ENCODE measurements at places on chromosomes 11 and 22.

DNA sequence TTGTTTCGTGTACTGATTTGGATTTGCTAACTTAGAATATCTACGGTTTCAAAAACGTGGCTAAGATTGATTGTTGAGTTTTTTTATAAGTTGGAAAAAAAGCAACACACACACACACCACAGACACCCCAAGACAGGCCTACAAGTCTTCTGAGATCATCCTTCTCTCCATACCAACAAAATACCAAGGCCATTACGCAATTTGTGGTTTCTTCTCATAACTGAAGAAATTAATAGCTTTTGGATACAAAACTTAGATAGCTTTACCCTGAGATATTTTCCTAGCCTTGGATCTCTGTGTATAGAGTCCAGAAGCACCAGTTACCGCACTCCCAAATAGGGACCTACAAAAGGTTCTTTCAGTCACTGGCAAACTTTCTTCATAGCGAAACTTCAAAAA lies 113.6 kb downstream of the SIK3 start:
- DNase-seq, result no peak

GRCh38 chr11:2440646-2441045 lies 3.7 kb downstream of the TRPM5 start:
- DNase-seq, result no peak

DNA sequence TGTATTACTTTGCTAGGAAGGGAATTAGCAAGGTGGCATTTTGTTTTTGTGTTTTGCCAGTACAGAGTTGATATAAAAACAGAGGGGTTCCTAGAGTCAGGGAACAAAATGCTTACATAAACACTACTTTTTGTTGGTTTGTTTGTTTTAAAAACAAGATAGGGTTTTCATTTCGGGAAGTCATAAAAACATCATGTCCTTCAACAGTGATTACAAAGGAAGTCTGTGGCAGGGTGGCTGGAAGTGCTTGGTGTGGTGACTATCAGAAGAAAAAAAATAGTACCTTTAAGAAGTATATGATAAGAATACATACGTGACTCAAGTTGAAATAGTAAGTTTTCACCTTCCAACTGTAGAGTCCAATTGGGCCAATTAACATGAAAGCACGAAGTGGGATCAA lies 1.2 kb upstream of the IL18 start:
- no peak for DNase-seq

- no peak for DNase-seq
Observed at GRCh38 chr11:68432874-68433273, 27.7 kb upstream of the PPP6R3 start.

DNA sequence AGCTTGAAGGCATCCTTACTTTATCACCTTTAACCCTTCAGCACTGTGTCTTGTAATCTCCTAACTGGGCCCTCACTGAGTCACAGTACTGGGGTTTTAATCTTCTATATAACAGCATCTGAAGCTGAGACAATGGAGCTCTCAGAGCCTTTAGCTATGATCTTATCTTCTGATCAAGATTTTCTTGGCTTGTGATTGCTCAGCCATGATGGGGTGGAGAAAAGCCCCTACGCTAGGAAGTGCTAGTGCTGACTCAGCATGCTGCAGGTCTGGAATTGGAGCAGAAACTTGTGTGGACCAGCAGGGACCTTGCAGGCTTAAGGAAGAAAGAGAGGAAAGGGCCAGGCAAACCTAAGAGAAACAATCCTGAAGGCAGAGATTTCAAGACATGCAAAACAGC lies 71.7 kb upstream of the EED start:
- no peak for DNase-seq

GRCh38 chr11:66420671-66421476 lies at the start of gene NPAS4:
NPAS4 (plus strand) TSS chr11:66421035; CDS start chr11:66421180, 145 bp downstream.
- DNase-seq, result no peak

DNA sequence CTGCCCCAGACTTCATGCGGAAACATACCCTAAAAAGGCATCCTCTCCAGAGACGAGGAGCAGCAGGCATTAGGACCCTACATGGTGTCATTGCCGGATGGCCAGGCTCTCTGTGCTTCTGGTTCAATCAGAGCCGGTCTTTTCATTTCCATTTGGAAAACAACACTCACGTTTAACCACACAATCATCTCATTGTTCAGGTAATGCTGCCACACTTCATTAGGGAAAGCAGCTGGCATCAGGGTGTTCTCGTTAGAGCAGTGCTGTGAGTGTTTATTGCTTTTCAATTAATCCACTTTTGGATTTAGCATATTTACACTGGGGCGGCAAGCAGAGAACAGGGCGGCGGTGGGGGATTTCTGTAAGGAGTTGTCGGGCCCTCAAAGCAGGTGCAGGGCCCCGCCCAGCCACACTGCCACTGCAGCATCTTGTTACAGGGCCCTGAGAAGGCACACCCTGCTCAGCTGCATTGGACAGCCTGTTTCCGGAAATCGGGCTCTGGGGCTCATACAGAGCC lies 338.6 kb downstream of the SHANK2 start:
- DNase-seq, result no peak

DNA sequence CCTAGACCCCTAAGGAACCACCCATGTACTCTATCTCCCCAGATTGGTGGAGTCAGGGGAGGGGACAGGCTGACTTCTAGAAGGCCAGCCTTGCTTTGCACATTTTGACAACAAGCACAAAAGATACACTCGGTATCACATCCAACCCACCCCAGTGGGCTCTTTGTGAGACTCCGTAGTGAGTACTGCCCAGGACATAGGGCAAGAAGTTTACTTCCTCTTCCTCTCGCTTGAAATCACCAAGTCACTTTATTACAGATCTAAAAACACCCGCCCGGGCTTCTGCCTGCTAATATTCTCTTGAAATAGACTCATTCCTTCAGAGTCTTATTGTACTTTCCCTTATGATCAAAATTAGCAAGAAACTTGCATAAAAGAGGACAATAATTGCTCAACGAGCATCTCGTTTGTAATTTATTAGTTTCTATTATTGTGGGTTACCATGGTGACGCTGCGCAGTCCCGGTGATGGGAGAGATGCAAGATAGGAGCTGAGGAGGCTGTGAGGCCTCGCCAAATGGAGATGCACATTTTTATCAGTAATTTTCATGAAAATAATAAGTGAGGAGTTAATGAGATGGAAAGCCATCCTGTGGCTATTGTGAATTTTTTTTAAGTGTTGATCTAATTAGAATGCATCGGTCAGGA lies 96.9 kb downstream of the FEZ1 start:
- DNase-seq, result no peak

DNA sequence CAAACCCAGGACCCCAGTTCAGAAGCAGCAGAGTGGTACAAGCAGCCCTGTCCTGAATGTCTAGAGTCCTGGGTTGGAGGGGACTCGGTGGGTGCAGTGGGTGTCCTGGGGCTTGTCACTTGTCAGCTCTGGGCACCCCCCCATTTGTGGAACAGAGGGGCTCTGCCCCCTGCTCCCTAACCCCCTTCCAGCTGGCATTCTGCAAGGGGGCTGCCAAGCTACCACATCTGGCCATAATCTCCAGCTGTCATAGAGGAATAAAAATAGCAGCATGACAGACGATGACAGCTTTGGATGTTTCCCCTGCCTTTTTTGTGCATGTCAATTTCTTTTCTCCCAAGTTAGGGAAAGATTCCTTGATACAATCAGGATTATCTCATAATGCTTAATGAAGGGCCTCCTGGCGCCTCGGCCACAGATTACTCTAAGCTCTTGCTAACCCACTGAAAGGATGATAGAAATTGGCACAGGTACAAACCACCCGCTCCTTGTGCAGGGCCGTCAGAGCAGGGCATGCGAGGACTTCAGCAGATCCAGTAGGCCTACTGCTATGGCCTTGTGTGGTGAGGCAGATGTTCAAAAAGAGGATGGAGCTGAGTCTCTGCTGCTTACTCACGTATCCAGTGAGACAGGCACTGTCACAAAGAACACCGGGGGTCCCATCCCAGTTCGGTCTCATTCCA lies 83.0 kb downstream of the ISX start:
- no peak for DNase-seq

- no peak for DNase-seq
Observed at GRCh38 chr11:20909995-20910726, 240.8 kb downstream of the NELL1 start.

- no peak for DNase-seq
Observed at GRCh38 chr11:72190631-72191071, 1.3 kb upstream of the FOLR1 start.
